H9 (cell line): ENCODE measurements at places on chromosomes 5 and 9.

GRCh38 chr5:2205596-2206226 is 323.0 kb upstream of the IRX4 start:
- no peak for DNase-seq

- no peak for DNase-seq
Observed at GRCh38 chr5:142661143-142661542, 24.7 kb downstream of the FGF1 start.

GRCh38 chr5:146034127-146034526 is 71.2 kb downstream of the PLAC8L1 start:
- DNase-seq = no peak

- DNase-seq = no peak
Observed at GRCh38 chr5:172162323-172162986, 25.6 kb downstream of the STK10 start.

DNA sequence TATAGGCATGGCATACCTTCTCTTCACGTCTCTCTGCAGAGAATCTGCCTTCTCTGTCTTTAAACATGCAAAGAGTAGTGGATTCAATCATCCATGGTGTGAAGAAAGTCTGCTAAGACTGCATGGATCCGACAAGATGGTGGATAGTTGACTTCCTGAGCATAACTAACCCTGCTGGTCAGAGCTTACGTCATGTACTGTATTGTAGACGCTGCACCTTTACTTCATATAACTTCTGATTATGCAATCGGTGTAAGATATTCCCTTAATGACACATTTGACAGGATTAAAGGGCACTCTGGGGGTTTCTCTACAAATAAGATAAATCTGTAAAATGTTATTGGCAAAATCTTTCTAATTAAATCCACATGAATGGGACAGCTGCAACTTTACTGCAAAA is 240.3 kb upstream of the NREP start:
- no peak for DNase-seq

DNA sequence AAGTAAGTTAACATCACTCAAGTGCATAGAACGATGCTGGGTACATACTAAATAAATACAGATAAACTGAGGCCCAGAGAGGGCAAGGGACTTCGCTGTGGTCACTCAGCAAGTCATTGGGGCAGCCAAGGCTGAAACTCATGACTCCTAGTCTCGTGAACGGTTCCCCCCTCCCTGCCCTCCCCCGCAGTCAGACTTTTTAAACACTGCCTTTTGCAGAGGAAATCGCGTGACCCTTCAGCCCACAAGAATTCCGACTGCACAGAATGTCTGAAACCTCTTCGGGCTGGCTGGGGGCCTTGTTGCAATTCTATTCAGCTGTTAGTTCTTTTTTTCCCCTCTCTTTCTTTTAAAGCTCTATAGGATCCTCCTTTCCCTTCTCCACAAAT is 28.1 kb downstream of the NEK6 start:
- DNase-seq = no peak

DNA sequence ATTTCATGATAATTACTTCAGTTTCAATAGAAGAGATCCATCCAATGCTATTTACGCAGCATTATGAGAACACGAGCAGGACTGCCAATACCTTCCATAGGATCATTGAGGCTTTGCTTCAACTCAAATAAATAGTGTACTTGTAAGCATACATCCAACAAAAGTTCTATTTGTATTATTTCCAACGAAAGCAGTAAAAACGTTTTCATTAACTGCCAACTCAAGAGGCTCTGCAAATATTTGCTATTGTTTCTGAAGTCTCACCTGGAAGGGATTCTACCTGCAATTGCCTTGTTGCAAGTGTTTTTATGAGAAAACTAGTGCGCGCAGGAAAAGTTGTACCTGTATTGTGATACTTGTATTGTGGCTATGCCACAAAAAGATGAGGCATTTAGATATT is 11.0 kb upstream of the GNPDA1 start:
- no peak for DNase-seq

DNA sequence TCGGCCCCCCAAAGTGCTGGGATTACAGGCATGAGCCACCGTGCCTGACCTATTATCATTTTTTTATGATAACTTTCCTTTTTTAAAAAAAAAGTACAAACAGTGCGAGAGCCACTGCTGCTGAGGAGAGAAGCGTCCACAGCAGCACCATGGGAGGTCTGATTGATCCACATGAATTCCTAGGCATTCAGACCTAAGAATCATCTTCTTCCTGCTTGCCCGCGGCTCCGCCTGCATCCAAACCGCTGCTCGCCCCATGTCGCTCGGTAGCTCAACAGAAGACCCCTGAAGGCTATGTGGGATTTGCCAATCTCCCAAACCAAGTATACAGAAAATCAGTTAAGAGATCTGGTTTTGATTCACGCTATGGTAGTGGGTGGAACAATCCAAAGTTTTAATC is 102.0 kb downstream of the GABBR2 start:
- DNase-seq = no peak
